ENCODE measurements at places on chromosomes 6 and 20.

- DNase-seq = no peak
Measured at GRCh38 chr6:101000341-101000740, 119.2 kb upstream of the ASCC3 start.

- no peak for DNase-seq
Measured at GRCh38 chr6:167930295-167930694, 67.2 kb upstream of the KIF25 start.

GRCh38 chr6:81594501-81594900, 158.0 kb downstream of the TENT5A start:
- no peak for DNase-seq

DNA sequence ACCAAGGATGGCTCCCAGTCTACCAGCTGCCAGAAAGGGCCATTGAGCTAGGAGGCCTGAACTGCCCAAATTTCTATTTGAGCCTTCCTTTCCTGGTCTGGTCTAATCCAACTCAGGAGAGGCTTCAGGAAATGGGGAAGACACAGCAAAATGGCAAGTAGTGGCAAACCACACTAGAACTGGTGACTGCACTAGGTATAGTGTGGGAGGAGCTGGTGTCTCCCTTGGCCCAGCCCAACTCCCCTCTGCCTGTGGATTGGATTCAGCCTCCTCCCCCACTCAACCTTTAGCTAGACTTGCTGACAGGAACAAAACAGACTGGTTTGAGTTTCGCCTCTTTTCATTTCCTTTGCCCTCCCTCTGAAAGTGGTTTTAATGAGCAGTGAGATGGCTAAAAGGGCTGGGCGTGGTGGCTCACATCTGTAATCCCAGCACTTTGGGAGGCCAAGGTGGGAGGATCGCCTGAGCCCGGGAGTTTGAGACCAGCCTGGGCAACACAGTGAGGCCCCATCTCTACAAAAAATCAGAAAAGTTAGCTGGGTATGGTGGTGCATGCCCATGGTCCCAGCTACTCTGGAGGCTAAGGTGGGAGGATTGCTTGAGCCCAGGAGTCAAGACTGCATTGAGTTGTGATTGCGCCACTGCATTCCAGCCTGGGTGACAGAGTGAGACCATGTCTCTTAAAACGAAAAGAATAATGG, 17.5 kb downstream of the MRPS18A start:
- no peak for DNase-seq

DNA sequence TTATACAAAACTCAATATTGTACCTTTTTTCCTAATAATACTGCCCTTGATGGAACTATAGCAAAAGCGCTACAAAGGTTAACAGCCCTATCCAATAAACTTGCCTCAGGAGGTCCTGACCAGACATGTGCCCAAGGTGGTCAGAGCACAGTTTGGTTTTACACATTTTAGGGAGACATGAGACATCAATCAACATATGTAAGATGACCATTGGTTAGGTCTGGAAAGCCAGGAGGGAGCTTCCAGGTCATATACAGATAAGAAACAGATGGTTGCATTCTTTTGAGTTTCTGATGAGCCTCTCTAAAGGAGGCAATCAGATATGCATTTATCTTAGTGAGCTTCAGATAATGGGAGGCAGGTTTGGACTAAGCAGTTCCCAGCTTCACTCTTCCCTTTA, 91.6 kb downstream of the PLG start:
- no peak for DNase-seq

GRCh38 chr6:47079638-47080037, 37.5 kb upstream of the ADGRF1 start:
- no peak for DNase-seq

GRCh38 chr6:136499370-136499769, 50.9 kb downstream of the MAP7 start:
- no peak for DNase-seq

DNA sequence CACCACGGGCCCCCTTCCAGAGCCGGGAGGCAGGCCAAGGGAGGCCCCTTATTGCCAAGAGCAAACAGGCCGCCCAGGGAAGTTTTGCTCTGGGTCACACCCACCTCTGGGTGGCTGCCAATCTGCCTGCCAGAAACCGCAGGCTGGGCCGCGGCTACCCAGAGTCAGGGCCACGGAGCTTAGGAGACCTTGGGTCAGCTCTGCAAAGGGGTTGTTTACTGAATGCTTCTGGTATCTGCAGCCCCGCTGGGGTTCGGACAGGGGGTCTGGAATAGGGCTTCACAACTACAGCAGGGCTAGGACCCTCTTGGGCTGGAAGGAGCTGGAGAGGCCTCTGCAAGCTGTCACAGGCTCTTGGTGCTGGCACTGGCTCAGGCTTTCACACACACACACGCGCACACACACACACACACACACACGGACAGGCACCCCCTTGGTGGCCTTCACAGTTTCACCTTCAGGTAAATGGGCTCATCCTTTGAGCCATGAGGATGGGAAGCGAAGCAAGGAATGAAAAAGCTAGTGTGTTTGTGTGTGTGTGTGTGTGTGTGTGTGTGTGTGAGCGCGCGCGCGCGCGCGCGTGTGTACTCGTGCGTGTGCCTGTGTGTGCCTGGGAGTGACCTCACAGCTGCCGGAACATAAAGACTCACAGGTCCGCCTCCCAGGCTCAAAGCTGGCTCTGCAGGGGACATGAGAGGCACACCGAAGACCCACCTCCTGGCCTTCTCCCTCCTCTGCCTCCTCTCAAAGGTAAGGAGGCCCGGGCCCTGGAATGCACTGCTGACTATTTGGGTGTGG, at the start of gene CCN5:
Gene CCN5, plus strand, starts transcription at position 669 of the 798 bp plus-strand sequence. Its CDS starts 22 bp downstream, at position 691.
- DNase-seq = peak; percentile 78
